ENCODE measurements at places on chromosomes 13 and 19.

DNA sequence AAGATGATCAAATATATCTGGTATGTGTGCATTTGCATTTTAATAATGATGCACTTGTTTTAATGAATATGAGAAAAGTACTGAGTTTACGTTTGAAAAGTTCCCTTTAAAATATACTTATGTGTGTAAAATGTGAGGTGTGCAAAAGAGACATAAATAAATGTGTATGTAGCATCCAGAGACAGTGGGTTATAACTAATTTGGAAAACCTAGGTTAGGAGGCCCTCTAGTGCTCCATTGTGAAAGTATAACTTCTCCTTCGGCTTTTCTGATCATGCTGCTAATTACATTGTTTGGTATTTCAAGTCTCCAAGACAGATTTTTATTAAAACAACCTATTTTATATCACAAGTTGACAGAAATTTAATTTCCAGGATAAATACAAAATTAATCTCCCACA, 30.1 kb downstream of the SCEL start:
- DNase-seq = no peak

DNA sequence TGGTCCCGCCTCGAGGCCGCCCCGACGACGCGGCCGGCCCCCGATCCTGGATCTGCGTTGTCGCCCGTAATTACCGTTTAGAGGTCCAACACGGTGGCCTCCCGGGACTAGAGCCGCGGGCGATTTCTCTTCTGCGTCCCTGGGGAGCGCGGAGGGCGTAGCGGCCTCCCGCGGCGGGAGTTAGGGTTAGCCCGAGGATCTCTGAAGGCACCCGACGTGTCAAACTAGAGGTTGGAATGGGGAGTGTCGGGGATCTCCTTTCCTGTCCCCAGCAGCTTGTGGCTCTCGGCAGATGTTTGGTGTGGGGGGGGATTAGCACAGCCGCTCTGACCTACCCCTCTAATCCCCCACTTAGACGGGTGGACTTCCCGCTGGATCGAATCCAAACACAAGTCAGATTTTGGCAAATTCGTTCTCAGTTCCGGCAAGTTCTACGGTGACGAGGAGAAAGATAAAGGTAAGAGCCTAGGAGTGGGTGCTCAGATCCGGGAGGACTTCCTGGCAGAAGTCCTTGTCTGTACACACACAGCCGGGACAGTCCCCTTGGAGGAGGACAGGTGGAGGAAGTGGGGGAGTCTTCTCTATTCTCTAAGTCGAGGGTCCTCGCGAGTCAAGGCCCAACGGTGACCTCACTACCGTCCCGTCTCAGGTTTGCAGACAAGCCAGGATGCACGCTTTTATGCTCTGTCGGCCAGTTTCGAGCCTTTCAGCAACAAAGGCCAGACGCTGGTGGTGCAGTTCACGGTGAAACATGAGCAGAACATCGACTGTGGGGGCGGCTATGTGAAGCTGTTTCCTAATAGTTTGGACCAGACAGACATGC, 581 bp downstream of the CALR start:
- no peak for DNase-seq

DNA sequence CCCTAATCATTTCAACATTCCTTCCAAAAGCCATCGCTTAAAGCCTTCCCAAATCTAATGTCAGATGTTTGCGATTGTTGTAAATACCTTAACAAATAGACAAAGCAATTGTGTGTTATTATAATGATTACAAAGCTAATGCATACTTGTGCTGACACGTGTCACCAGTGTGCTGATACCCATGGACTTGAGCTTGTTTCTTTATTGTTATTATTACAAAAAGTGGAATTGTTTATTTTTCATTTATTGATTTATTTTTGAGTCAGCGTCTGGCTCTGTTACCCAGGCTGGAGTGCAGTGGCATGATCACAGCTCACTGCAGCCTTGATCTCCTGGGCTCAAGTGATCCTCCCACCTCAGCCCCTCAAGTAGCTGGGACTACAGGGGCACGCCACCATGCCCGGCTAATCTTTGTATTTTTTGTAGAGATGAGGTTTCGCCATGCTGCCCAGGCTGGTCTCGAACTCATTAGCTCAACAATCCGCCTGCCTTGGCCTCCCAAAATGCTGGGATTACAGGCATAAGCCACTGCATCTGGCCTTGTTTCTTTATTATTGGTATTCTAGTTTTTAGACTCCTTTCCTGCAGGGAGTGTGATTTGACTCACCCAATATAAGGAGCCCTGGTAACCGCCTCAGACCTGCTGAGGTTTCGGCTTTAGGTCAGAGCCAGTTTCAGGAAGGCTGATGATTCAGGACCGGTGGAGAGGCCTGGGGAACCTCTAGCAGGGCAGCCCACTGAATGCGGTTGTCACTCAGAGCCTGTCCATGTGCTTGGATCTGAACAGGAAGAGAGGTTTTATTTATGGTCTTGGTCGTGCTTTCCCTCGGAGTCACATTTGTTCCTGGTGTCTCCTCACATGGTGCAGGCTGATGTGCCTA, 2.1 kb upstream of the FBXO17 start:
- no peak for DNase-seq

DNA sequence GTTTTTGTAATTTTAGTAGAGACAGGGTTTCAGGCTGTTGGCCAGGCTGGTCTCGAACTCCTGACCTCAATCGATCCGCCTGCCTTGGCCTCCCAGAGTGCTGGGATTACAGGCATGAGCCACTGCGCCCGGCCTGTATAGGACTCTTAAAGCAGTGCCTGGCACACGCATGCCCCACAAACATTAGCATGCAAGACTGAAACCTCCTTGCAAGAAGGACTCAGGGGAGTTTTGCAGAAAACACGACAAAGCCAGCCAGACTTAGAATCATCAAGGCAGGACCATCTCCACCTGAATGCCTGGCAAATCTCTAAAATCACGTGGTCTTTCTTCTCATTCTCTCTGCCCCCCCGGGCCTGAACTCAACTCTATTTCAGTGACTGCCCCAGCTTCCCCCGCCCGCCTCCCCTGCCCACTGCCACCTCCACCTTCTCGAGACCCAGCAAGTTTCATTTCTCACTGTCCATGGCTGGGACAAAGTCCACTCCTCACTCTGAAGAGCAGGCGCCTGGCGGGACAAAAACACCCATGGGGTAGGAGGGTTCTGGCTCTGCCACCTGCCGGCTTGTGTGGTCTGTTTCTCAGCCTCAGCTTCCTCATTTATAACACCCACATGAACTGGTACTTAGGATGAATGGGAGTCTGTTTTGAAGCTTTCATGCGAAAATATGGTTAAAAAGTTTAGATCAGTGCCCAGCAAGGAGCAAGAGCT, 2.4 kb downstream of the TICAM1 start:
- DNase-seq = no peak

DNA sequence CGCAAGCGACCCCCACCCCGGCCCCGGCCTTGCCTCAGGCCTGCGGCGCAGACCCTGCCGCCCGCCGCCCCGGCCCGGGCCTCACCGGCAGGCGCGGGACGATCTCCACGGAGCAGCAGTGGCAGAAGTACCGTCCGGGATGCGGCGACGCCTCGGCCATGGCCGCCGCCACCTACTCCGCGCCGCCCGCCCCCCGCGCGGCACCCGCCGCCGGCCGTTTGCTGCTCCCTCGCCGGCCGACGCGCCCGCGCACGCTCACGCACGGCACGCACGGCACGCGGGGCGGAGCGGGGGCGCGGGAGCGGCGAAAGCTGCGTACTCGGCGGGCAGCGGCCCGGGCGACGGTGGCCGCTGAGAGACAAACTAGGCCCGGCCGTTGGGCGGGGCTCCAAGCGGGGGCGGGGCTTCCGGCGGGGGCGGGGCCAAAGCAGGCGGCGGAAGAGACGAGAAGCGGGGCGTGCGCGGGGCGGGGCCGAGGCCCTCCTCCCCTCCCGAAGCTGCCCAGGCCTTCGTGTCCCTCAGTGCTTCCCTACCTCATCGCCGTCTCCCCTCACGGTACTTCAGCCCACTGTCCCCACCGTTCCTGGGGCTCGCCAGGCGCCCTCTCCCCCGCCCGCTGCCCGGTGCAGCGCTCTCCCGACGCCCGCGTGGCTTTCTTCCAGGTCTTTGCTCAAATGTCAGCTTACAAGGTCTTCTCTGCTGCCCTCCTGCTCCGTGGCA, at the start of gene RNF126:
Gene RNF126 (minus strand): TSS at position 253 of the 720 bp plus-strand sequence. CDS start 93 bp downstream, at position 160.
- DNase-seq = peak; percentile 96

DNA sequence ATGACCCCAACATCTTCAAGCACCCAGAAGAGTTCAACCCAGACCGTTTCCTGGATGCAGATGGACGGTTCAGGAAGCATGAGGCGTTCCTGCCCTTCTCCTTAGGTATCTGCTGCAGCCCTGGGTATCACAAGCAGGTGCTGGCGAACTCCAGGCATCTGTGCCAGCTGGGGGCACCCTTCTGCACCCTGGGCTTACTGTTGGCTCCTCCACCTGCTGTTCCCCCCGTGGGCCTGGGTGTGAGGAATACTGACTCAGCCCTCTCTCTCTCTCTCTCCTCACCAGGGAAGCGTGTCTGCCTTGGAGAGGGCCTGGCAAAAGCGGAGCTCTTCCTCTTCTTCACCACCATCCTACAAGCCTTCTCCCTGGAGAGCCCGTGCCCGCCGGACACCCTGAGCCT, 13.0 kb downstream of the CYP2S1 start:
- no peak for DNase-seq

GRCh38 chr13:35838356-35838755, 292.8 kb downstream of the DCLK1 start:
- DNase-seq = no peak

GRCh38 chr19:44576843-44577565, 36.4 kb upstream of the IGSF23 start:
- no peak for DNase-seq

DNA sequence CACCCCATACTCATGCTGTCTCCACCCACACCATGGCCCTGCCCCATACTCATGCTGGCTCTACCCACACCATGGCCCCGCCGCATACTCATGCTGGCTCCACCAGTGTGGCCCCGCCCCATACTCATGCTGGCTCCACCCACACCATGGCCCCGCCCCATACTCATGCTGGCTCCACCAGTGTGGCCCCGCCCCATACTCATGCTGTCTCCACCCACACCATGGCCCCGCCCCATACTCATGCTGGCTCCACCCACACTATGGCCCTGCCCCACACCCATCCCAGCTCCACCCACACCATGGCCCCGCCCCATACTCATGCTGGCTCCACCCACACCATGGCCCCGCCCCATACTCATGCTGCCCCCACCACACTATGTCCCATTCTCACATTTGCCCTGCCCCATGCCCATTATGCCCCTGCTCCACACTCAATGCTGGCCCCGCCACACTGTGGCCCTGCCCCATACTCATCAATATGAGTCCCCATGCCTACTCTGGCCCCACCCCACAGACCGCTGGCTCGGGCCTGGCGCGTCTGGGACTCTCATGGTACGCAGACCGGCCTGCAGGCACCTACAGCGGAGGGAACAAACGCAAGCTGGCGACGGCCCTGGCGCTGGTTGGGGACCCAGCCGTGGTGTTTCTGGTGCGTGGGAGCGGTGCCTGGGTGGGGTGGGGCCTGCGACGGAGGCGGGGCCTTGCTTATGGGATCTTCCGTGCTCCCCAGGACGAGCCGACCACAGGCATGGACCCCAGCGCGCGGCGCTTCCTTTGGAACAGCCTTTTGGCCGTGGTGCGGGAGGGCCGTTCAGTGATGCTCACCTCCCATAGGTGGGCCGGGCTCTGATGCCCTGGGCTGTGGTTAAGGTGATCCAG, 3.7 kb upstream of the ARHGAP45 start:
- DNase-seq = no peak

DNA sequence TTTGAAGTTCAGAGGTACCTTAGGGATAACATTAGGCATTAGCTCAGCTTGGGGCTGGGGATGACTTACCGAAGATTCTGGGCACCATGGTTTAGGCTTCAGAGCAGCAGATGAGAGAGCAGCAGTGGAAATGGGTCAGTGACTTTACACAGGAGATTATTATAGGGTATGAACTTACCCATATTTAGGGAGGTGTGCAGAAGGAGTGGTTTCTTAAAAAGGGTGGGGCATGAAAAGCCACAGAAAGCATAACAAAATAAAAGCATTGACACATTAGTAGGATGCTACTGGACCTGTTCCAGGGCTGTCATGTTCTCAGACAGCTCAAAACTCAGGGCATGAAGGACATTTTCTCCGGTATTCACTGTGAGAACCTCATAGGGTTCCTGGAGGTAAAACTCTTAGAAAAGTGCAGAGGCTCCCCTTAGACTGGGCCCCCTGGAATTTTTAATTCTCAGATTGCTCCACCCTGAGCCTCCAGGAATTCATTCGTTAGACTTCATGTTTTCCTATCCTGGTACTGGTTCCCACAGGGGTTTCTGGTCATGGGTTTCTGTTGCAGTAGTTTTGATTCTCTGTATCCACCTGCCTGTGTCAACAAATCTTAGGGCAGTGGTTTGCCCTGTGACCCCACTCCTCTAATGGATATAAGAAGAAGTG, 20.7 kb downstream of the IGFL1 start:
- DNase-seq = no peak

DNA sequence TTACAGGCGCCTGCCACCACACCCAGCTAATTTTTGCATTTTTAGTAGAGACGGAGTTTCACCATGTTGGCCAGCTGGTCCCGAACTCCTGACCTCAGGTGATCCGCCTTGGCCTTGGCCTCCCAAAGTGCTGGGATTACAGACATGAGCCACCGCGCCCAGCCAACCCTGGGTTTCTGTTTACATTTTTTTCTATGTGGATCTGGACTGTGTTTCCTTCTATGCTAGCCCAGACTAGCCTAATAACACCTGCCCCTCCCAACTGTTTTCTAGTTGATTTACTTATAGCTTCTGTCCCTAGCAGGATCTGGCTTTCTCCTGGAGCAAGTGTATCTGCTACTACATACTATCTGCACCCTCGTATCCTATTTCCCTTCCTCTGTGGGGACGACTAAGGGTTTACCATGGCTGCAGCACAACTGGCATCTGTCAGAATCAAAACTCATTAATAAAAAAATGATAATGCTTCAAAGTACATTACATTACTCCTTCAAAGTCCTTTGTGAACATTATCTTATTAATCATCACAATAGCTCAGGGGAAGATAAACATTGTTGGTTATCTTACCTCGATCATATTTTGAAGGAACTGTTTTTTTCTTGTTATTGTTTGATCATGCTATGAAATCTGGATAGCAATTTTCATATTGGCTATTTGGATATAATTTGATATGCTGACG, 228.3 kb downstream of the KLF5 start:
- no peak for DNase-seq
